ENCODE measurements at places on chromosomes 16 and 17.

DNA sequence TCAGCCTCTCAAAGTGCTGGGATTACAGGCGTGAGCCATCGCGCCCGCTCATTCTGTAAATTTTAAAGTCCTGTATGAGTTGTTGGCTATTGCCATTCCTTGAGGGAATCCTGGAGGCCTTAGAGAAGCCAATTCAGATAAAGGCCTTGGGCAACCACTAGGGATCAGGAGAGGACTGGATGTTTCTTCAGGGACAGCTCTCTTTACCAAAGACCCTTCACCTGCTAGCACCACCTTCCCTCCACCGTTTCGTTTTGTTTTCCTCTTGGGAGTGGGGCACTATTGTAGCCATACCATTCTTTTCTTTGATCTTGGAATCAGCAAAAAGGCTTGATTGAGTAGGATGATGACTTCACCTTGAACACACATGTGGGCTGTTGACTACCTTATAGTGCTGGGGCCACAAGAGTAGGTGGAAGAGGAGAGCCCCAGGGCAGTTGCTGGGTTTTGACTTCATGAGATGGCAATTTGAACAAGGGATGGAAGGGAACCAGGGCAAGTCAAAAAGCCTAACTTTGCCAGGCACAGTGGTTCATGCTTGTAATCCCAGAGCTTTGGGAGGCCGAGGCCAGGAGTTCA, 7.0 kb upstream of the ANKRD40CL start:
- no peak for DNase-seq

DNA sequence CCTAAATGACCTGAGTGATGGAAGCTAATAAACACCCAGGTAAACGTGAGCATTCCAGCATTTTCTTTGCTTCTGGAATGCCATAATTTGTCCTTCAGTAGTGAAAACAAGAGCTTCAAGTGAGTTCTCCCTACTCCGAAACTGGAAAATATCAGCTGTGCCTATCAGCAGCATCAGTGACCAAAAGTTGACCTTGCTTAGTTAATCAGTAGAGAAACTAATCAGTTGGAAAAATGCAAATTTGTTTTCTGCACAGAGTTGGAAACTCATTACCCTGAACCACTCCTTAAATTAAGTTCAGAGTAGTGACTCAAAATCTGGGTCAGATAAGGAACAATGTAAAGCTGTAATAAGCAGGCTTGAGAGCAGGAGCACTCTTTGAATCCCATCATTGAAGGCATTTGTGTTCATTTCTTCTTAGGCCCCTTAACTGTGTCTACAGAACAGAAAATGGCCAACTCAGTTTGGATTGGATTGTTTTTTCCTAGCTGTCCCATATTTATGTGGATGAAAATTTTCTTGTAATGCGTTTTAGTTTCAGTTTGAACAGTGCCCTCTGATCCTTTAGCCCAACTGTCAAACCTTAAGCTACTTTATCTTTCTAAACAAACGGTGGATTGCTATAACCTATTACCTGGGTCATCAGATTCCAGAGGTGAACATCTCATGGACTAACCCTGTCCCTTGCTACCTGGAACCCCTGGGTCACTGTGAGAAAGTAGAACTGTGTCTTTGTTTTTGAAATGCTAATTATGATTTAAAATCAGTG, 290.4 kb downstream of the TOX3 start:
- no peak for DNase-seq

- peak; percentile 56 for DNase-seq
These were observed 923 bp downstream of the ANKRD13B start for GRCh38 chr17:29593591-29594518.

GRCh38 chr16:49330562-49331201, 42.9 kb upstream of the C16orf78 start:
- DNase-seq, result peak; percentile 18

DNA sequence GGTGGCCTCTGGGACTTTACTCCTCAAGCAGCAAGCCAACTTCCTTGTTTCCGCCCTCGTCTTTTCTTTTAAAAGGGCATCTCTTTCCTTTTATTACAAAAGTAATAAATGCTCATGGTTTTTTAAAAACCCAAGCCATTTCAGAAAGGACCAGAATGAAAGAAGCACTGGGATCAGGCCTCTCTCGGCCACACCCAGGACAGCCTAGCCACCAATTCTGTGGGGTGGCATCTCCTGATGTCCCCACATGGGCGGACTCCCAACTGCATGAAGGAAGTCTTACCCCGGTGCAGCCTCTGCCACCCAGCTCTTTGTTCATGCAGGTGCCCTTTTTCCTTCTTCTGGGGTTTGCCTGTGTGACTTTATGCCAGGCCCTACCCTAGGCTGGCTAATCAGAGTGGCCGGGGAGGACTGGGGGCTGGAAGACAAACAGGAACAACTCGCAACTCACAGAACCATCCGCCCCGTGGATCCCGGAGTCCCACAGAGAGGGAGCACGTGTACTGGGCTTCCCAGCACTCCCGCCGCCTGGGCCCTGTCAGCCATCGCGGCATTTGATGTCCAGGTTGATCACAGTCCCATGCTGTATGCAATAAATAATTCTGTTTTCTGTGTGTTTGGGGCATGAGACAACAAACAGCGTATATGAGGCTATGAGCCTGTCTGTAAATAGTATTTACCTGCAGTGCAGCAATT, 2.6 kb upstream of the RASD1 start:
- DNase-seq, result no peak

DNA sequence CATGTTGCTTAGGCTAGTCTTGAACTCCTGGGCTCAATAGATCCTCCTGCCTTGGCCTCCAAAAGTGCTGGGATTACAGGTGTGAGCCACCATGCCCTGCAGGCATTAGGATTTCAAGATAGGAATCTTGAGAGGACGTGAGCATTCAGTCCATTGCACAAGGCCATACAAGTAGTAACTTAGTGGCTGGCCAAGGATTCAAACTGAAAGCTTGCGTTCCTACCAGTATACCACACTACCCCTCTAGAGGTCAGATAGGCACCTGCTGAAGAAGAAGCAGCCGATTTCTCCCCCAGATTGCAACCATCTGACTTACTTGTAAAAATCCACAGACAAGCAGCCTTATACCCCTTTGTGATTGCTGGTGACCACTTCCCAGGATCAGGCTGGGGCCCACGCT, 80.9 kb downstream of the CACNG3 start:
- no peak for DNase-seq

- no peak for DNase-seq
These were observed 115.3 kb downstream of the SNX29 start for GRCh38 chr16:12091569-12092543.

- peak; percentile 38 for DNase-seq
These were observed 13.2 kb downstream of the IL4R start for GRCh38 chr16:27326738-27327585.

DNA sequence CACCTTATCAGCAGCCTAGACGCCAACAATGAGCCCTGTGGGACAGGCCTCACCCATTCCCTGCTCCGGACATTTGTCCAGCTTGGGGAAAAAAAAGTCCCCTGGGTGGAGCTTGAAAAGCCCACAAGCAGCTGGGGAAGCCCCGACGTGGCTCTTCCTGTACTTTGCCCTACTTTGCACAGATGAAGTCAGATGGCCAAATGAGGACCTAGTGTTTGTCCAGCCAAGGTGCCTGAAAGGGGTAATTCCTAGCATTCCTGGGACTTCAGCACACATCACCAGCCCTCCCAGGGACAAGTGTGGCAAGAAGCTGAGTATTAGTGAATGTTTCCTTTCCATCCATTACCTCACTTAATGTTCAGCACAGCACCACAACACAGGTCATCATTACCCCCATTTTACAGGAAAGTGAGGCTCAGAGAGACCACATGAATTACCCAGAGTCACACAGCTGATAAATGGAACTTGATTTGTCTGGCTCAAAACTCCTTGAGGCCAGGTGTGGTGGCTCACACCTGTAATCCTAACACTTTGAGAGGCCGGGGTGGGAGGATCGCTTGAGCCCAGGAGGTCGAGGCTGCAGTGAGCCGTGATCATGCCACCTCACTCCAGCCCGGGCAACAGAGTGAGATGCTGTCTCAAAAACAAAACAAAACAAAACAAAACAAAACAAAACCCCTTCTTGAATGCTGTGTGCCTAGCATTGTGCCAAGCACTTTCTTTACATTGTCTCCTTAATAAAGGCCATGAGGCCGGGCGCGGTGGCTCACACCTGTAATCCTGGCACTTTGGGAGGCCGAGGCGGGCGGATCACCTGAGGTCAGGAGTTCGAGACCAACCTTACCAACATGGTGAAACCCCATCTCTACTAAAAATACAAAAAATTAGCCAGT, 19.9 kb upstream of the PLLP start:
- DNase-seq, result no peak

DNA sequence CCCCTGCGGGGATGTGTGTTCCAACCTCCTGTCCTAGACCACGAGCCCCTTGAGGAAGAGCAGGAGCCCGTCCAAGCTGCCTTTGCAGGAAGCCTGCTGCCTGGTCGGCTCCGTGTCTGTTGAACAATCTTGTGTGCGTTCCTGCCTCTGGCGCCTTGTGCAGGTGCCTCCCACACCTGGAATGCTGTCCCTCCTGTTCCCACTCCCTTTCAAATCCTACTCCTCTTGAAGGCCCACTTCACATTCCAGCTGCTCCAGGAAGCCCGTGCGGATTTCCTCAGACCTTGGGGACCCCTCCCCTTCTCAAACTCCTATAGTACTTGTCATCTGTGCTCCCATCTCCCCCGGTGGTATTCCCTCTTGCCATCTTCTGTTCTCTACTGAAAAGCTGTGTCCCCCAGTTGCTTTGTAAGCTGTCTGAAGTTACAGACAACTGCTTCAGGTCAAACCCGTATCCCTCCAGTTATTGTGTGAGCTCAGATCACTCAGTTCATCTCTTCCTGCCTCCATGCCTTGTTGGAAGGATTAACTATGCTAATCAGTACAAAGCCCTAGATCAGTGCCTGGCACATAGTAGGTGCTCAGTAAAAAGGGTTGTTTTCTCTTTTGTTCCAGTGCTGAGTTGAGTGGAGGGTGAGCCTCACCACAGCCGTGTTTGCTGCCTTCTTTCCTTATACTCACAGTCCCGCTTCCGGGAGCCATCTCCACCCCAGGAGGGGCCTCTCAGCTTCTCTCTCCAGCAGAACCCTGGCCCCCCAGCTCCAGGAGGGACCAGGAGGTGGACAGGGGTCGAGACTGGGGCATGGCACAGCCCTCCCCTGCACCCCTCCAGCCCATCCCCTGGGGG, 241.8 kb upstream of the CIBAR2 start:
- no peak for DNase-seq

DNA sequence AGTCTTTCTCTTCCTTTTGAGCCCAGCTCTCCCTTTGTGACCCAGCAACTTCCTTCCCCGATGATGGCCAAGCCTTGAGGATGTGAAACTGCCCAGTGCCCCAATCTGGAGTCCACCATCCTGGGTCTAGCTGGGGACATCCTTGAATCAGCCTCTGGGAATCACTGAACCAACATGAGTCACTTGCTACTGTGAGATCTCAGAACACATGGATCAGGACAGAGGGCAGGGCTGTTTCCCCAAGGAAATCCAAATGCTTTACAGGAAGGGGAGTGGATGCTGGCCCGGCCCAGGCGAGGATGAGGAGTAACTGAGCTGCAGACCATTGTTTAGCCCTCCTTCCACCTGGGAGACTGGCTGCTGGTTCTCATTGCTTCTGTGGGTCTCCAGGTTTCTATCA, 547.6 kb downstream of the WWOX start:
- no peak for DNase-seq

GRCh38 chr17:73371285-73371684, 59.5 kb upstream of the CDC42EP4 start:
- DNase-seq, result no peak

GRCh38 chr17:73983621-73984400, 219.7 kb upstream of the RPL38 start:
- no peak for DNase-seq

GRCh38 chr17:50101346-50102163, 6.4 kb downstream of the PDK2 start:
- no peak for DNase-seq

GRCh38 chr17:52751051-52751450, 592.5 kb upstream of the CA10 start:
- DNase-seq, result no peak

- DNase-seq, result no peak
These were observed 22.3 kb downstream of the GJC1 start for GRCh38 chr17:44807817-44808155.

- no peak for DNase-seq
These were observed 15.0 kb downstream of the THUMPD1 start for GRCh38 chr16:20726661-20727060.
